ENCODE measurements at places on chromosomes 11 and 22.

DNA sequence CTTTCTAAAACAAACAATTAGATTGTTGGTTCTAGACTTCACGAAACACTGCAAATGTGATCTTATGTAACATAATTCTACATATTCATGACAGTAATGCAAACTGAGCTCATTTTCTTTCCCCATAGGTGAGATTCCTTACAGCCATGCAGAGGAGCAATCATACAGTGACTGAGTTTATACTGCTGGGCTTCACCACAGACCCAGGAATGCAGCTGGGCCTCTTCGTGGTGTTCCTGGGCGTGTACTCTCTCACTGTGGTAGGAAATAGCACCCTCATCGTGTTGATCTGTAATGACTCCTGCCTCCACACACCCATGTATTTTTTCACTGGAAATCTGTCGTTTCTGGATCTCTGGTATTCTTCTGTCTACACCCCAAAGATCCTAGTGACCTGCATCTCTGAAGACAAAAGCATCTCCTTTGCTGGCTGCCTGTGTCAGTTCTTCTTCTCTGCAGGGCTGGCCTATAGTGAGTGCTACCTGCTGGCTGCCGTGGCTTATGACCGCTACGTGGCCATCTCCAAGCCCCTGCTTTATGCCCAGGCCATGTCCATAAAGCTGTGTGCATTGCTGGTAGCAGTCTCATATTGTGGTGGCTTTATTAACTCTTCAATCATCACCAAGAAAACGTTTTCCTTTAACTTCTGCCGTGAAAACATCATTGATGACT is 1.5 kb downstream of the OR9G1 start:
- no peak for DNase-seq

DNA sequence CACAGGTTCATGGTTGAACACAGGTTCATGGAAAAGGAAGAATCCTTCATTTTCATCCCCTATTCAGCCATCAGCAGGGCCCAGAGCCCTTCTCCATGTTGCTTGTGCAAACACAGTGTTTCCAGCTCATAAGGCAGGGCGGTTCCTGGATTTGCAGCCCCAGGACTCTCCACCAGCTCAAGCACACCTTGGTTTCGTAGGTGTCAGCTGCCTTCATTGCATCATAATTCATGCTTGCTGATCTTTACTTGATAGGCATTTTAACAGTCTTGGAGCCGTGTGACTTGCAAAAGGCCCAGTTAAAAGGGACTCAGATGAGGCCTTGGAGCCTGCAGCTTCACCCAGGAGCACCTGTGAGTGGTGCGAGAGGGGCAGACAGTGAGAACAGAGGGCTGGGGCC is 318.1 kb upstream of the B3GAT1 start:
- no peak for DNase-seq

GRCh38 chr11:2342981-2343380 is 34.1 kb upstream of the CD81 start:
- DNase-seq = no peak

GRCh38 chr11:134543241-134543640 is 131.2 kb upstream of the B3GAT1 start:
- DNase-seq = no peak

DNA sequence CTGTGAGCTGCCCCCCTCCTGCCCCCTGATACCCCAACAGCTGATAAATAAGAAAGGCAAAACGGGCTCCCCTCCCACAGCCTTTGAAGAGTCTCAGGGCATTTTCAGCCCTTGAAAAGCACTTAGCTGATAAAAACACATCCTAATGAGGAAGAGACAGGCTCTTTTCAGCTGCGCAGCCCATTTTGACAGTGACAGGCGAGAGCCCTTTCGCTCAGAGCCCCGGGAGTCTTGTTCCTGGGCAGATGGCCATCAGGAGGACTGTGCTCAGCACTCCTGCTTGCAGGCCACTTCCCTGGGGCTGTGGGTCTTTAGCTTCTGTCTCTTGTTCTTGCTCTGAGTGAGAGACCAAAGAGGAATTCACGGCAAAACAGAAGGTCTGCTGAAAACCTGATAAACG is 757.2 kb downstream of the BRD1 start:
- DNase-seq = no peak

DNA sequence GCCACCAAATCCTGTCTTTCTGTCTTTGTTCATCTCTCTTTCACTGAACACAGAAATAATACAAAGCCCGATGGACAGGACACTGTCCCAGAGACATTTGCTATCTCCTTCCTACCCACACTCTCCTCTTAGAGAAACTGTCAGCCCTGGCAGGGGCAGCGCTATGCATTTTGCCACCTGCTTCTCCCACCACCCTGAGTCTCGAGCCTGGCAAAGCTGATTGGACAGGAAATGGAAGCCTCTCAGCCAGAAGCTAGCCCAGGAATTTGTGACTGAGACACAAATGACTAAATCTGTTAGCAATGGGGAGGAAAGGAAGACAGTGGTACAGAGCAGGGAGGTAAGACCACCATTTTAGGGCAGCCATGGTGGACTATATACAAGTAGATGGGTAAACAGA is 14.9 kb upstream of the GALNT18 start:
- no peak for DNase-seq

Measured in T-helper 9 cell (primary cell).